ENCODE measurements at places on chromosomes 2 and 18. TPM values are rescaled to one million over a fixed set of nuclear protein-coding genes. Genes with fewer than 3 reads are reported as not detected.

- DNase-seq: no peak
These were observed 90.9 kb downstream of the ACVR1 start for GRCh38 chr2:157785200-157785599.

GRCh38 chr2:51997571-51997970, 965.6 kb upstream of the NRXN1 start:
- no peak for DNase-seq

DNA sequence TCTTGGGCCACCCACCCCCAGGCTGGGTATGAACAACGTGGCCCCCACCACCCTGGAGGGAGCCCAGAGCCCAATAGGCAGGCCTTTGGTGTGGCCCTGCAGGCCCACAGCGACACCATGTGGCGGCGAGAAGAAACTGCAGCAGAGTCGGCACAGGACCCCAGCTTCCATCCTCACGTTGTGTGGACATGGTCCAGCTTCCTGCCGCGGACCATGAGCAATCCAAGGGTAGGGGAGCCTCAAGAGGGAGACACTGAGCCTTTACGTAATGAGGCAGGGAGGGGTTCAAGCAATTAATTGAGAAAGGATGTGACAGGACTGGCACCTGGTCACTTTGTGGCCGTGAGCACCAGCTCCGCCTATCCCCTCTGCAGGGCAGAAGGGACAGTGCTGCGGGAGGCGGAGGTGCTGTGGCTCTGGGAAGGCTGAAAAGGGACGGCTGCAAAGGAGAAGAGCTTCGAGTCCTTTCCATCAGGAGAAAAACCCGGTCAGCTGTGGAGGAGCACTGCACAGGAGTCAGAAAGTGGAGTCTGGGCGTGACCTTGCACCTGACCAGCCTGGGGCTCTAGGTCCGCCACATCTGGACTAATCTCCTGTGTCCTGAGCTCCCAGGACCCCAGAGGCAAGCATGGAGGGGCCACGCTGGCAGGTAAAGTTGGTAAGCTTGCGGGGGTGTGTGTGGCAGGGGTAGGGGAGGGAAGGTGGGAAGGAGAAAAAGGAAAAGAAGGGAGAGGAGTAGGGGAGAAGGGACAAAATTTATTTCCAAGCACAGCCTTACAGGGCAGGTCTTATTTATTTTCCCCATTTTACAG, 44.9 kb downstream of the TMEM37 start:
- peak; percentile 87 for DNase-seq

DNA sequence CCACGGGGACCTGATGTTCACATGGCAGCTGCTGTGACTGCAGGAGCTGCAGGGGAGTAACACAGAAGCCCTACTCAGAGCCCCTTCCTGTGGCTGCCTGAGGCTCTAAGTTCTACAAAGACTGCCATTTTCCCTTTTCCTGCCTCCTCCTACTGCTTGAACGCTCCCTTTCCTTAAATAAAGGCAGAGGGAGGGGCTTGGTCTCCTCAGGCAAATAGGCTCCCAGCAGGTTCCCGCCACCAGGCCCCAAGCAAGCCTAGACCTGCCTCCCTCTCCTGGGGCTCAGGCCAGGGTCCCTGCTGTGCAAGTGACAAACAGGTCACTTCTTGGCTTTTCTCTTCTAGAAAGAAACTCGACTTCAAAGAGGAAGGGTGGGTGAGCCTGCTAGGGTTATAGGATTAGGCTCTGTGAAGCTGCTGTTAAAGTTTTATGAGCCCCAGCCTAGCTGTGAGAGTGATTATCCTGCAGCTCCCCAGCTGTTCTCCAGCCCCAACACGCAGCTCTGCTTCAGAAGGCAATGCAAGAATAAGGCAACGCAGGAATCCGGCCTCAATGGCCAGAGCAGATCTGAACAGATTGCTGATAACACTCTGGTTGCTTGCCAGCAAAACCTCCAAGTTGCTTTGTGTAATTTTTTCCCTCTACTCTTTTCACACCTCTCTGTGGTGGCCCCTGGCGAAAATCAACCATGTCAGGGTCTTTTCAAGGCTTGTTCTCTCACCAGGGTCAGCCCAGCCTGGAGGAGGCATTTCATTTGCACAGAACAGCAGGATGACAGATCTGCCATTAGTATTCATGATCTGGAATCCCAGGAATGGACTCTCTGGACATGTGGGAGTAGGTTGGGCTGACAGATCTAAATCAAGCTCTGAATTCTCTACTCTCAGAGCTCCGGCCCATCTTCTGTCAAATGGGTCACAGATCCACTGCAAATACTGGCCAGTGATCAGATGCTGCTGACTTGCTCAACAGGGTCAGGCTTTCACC, 71.3 kb downstream of the MRO start:
- peak; percentile 10 for DNase-seq

DNA sequence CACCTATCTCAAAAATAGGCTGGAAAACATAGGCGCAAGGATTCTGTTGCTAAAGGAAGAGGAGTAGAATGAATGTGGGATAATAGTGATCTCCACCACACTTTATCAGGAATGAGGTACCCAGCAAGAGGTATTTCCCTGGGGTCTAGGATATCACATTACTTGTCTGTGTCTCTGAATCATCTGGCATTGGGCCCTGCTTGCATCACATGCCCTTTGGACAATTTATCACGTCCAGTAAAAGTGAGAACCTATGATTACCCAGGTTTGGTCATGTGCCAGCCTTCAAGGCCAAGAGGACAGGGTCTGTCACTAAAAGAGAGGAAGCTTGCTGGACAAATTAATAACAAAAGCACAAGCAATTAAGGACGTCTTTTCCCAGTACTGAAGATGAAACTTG, 11.4 kb upstream of the TRAPPC8 start:
- no peak for DNase-seq

- DNase-seq: no peak
These were observed 6.6 kb downstream of the HPCAL1 start for GRCh38 chr2:10309286-10309685.

DNA sequence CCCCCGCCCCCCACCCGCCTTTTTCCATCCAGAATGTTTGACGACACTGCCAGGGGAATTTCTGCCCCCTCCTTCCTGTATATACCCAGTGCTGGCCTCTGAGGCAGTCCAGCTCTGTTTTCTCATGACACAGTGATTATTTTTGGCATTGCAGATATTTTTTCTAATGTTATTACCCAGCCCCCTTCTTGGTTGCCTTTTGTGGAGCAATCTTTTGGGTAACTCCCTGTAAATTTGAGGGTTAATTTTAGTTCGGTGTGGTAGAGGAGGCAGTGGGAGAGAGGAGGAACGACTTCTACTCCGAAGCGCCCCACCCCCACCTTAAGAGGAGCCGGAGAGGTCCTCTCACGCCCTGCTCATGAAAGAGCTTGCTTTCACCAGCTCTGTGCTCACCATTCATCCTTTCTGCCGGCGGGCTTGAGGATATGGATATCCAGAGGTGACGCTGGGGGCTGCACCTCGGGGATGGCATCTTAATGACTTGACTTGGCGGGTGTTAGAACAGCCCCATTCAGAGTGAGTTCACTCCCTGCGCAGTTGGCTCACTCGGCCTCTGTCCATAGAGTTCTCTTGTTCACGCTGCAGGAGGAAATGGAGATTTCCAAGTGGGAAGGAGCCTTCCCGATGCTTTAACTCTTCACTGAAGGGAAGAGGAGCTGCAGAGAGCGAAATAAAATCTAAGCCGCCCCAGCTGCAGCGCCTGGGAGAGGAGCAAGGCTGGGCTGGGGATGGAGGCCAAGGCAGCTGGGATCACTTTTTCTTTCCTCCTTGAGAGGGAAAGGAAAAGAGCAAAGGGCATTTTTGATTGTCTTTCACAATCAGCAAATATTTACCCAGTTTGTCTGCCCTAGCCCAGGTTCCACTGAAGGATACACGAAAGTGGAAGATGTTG, 38.4 kb downstream of the EPAS1 start:
- DNase-seq: peak; percentile 56

DNA sequence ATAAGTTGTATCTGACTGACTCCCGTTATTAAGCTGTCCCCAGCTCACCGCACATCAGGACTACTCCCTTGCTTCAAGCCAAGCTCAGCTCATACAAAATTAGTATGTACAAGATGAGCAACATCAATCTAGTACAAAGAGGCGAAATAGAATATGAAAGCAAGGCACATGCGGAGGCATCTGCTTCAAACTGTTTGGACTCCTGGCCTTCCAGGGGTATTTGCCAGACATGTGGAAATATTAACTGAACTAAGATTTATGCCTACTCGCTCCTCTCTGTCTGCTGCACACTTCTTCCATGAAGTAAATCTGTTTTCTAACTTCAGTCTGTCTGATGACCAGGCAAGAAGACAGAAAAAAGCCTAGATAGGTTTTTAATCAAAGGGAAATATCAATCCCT, 499.8 kb downstream of the PID1 start:
- DNase-seq: no peak

- no peak for DNase-seq
These were observed 294.4 kb upstream of the MC4R start for GRCh38 chr18:60667016-60667415.

Gene CYP27A1
- 5.4 TPM for total RNA-seq

Measured in H1 (cell line).